ENCODE measurements at places on chromosomes 5 and 9.
A peak's percentile ranks its signal among the peaks of the same experiment; 100 is the strongest.

- DNase-seq: no peak
Observed at GRCh38 chr9:86304236-86304730, 21.9 kb upstream of the ISCA1 start.

DNA sequence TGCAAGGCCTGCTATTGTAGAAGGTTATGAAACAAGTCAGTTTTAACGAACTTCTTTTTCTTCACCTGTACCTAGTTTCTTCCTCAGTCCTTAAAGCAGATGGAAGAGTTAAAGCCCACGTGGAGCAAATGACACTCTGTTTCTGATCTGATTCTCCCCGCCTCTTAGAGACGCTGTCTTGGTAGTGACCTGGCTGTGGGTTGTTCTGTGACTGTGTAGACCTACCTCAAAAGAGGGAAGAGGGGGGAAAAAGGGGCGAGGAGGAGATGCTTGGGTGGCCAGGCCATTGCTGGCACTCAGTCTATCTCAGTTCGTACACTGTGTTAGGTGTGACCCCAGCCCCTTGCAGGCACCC is 610 bp downstream of the GFRA3 start:
- DNase-seq: no peak

DNA sequence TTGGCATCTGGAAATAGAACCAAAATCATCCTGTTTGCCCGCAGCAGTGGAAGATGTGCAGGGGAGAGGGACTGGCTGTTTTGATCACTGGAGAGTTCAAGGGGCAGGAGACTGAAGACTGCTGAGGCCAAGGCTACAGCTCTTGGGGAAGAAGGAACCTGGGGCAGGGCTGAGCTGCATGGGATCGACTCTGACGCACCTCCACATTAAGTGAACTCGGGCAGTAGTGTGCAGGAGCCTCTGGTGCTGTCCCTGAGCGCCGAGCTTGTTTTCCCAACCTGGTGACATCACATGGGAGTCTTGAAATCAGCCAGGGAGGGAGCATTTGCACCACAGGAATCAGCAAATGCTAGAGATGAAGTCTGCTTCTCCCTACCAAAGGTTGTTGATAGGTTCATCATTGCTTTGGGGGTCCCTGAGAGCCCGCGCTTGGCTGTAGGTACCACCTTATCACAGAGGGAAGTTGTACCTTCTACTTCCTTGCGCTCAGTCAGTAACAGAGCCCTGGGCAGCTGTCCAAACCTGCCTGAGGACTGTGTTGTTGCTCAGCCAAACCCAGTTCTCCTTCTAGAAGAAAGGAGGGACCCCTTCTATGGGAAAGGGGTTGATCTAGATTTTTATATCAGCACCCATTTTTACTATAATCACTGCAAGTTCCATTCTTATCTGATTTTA is 52.3 kb upstream of the CTSL start:
- no peak for DNase-seq

DNA sequence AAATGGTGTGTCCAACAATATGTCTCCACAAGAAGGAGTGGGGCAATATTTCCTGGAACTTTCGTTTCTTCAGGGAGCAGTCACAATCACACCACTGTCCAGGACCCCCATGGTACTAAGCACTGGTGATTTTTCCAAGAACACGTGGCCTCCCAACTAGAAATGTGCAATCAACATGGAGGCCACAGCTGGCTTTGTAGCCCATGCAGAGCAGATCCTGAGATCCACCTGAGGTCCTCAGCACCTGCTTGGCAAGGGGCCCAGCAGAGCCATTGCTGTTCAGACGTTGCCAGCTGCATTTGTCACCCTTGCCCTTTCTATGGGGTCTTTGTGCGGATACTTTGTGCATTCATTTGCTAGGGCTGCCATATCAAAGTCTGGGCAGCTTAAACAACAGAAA is 334.5 kb upstream of the IRX4 start:
- DNase-seq: no peak

DNA sequence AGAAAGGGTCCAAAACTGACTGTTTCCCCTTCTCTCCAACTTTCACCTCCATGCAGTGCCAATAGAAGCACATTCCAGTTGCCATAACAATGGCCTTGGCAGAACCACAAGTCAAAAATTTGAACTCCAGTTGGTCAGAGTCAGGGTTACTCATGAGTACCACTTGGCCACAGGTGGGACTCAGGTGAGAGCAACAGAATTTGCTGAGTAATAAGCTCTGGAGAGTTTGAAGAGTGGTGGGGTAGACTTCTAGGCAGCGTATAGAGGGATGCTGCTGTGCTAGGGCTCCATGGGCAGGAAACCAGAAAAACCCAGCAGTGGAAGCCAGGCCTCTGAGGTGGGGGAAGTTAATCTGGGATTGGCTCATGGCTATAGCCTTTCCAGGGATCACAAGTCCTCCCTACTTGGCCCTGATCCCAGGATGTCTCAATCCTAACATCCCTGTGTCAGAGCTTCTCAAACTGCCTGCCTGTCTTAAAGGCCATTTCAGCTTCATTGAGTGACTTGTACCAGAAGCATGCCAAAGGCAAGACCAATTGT is 30.2 kb downstream of the SNX18 start:
- peak; percentile 25 for DNase-seq

DNA sequence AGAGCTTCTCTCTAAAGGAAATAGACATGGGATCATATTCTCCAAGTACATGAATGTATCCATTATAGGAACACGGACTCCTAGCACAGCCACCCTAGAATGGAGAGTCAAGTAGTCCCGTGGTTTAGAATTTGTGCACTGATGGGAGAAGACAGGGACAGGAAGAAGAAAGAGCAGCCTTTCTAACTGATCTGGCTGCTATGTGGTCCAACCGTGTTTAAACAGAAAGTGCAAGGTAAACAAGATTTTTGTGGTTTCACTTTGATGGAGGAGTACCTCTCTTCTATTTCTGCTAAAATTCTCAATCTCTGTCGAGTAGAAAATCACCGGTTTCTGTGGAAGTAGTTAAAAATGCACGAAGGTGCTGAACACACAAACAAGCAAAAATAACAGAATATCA is 171.3 kb downstream of the ST8SIA4 start:
- DNase-seq: peak; percentile 59

DNA sequence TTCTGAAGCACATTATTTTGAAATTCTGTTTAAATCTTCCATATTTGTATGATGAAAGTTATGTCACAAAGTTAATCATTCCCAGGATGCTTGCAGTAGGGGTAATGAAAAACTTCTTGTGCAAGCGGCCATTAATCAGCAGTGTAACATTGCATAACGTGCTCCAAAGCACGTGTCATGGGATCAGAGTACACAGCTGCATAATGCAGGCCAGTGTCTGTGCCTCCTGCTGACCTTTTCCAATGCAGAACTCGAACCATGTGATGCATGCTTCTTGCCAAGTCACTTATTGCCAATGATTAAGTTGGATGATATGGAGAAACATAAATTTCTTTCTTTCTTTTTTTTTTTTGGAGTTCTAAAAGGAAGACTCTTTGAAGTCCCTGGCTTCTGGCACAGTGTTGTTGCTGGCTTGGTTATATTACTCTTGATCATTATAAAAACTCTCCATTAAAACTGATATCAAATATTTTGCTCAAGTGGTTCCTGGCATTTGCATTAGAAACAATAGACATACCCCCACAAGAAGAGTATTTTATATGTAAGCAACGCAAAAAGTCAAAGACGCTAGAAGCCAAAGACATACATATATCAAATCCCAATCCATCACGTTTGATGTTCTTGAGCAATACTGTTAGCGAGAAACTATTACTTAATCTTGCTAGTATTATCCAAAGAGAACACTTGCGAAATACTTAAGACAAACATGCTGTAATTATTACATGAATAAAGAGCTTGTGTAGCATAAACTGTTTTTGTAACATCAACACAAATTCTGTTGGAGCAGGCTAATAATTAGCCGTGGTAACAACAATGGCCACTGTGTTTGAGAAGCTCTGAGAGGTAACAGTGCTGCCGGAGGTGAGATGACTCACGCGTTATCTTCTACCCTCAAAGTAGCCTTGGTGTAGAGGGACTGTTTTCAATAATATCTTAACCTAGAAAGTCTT is 164.2 kb downstream of the AUH start:
- DNase-seq: peak; percentile 85

DNA sequence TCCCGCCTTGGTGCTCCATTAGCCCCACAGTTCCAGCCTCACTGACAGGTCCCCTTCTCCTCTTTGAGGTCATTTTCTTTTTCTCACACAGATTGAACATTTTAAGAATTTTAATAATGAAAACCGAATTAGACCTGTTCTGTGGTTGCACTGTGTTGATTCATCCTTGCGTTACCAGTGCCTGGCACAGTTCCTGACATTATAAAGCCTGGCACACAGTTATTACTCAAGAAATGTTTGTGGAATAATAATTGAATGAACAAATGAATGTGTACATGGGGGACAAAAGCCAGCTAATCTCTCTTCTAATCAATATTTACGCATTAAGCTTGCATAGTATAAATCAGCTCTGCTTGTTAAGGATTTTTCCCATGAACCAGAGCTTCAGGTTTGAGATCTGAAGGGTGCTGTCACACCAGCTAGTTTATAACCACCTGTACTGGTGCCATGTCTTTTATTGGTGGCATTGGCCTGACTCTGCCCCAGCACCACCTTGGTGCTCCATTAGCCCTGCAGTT is 80.0 kb downstream of the SV2C start:
- no peak for DNase-seq

- DNase-seq: peak; percentile 1
Observed at GRCh38 chr9:70902692-70903131, 218.7 kb downstream of the TRPM3 start.

DNA sequence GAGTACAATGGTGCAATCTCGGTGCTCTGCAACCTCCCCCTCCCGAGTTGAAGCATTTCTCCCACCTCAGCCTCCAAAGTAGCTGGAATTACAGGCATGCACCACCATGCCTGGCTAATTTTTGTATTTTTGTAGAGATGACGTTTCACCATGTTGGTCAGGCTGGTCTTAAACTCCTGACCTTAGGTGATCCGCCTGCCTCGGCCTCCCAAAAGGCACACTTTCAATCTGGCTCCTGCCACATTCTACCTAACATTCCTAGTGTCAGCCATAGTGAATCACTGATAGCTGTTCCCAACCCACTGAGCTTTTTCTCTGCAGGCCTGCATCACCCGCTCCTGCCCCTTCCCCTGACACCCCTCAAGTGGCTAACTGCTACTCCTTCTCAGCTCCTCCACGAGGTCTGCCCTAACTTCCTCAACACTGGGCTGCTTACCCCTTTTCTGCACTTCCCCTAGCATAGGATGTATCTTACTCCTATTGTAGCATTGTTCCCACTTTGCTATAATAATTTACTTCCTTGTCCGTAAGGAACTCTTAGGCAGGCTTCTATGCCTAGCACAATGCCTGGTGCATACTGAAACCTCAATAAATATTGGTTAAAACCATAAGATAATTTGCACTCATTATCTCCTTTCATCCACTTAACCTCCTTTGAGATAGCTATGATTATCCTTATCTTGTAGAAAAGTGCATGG is 42.0 kb upstream of the LIFR start:
- peak; percentile 36 for DNase-seq

DNA sequence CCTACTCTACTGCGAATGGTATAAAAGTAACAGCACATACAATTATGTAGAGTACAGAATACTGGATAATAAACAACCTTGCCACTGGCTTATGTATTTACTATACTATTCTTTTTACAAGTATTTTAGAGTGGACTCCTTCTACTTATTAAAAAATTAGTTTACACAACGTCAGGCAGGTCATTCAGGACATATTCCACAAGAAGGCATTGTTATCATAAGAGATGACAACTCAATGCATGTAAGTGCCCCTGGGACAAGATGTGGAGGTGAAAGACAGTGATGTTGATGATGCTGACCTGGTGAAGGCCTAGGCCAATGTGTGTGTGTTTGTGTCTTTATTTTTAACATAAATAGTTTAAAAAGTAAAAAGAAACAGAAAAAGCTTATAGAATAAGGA is 421.7 kb downstream of the CDH12 start:
- DNase-seq: peak; percentile 57

- DNase-seq: no peak
Observed at GRCh38 chr9:133056533-133056932, 5.2 kb upstream of the CEL start.

- no peak for DNase-seq
Observed at GRCh38 chr9:2704504-2704903, 12.8 kb upstream of the KCNV2 start.

DNA sequence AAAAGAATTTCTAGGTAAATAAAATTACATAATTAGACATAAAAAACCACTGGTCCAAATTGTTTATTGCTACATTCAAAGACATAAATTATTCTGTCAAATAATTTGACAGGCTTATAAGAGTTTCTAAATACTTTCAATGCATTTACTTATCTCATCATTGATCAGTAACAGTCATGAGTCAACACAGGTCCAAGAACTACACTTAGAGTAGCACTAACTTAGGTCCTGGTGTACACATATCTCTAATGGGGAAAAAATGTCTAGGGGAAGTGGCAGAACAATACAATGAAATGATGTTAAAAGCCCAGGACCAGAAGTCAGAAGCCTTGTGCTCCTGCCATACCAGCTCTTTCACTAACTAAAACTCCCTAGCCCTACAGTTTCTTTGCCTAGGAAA is 96.5 kb upstream of the SLCO6A1 start:
- DNase-seq: no peak

DNA sequence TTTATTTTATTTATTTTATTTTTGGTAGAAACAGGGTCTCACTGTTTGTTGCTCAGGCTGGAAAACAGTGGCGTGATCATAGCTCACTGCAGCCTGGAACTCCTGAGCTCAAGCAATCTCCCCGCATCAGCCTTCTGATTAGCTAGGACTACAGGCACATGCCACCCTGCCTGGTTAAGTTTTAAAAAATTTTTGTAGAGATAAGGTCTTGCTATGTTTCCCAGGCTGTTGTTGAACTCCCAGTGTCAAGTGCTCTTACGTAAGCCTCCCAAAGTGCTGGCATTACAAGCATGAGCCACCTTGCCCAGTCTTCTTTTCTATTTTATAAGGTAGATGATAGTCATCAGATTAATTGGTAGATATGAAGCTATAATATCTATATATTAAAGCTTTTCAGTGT is 382.7 kb downstream of the CDH12 start:
- DNase-seq: peak; percentile 8

DNA sequence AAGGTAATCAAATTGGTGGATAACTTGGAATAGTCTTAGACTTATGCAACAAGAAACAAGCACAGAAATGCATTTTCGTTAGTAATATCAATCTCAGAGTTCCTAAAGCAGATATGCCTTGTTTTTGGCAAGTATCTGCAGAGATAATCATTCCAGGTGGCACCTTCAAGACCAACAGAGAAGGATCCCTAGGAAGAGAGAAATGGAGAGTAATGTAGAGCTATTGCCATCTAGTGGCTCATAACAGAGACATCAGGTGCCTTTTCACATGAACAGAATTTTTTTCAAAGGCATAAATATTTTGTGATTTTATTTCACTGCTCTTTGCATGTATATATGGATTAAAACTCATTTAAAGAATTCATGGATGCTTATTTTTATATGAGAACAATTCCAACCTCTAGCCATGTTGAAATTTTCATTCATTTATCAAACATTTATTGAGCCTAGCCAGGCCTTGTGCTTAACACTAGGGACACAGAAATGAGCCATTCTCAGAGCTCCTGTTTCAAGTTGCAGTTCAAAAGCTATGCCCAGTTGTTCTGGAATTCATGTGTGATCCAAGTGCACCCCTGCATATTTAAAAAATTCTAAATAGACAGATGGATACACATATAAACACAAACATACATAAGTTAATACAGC is 117.5 kb upstream of the OR13F1 start:
- DNase-seq: peak; percentile 71

GRCh38 chr5:91591076-91591475 is 208.0 kb upstream of the ARRDC3 start:
- DNase-seq: peak; percentile 51

- no peak for DNase-seq
Observed at GRCh38 chr5:22908129-22908528, 55.0 kb upstream of the CDH12 start.

- peak; percentile 34 for DNase-seq
Observed at GRCh38 chr5:132094393-132095076, 20.9 kb downstream of the CSF2 start.

- DNase-seq: peak; percentile 98
Observed at GRCh38 chr5:178163772-178164735, 10.4 kb upstream of the NHP2 start.
